Fibroblast of skin of abdomen (primary cell): ENCODE measurements at places on chromosomes 13 and 19.

DNA sequence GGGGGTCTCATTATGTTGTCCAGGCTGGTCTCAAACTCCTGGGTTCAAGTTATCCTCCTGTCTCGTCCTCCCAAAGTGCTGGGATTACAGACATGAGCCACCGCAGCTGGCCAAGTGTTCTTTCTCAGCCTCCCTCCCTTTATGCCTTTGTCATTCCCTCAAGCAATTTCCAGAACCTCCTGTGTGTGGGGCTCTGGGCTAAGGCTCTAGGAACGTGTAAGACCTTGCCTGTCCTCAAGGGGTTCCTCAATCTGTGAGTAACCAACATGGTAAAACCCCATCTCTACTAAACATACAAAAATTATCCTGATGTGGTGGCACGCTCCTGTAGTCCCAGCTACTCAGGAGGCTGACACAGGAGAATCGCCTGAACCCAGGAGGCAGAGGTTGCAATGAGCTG is 15.5 kb upstream of the SPACA4 start:
- DNase-seq = no peak

GRCh38 chr13:41915081-41915480 is 45.8 kb downstream of the VWA8 start:
- no peak for DNase-seq

GRCh38 chr13:100797921-100798320 is 123.3 kb upstream of the TMTC4 start:
- DNase-seq = no peak

- no peak for DNase-seq
These were observed 1681.5 kb downstream of the EFNB2 start for GRCh38 chr13:104854007-104854406.

DNA sequence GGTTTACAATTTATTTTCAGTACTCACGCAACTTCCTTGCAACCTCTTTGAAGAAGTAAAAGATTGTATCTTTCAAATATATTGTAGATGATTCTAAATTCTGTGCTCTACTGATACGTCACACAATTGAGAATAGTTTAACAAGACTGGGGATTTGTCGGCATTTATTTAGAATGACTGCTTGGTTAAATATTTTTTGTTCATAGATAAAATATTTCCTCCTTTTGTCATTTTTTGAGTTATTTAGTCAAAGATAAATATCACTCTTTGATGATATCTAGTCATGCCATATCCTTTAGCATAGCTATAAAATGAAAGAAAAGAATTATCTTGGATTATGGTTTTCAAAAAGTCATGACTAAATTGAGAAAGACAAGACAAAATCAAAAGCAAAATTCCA is 2747.8 kb downstream of the PCDH9 start:
- DNase-seq = no peak

DNA sequence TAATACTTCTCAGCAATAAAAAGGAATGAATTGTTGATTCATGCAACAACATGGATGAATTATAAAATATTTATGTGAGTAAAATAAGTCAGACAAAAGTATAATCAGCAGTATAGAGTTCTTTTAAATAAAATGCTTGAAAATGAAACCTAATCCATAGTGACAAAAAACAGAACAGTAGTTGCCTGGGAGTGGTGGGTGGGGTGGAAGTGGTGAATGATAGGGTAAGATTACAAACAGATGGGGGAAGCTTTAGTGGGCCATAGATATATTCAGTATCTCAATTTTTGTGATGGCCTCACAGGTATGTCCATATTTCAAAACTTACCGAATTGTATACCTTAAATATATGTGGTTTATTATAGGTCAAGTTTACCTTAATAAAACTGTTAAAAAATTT is 124.9 kb upstream of the UBL3 start:
- DNase-seq = no peak

DNA sequence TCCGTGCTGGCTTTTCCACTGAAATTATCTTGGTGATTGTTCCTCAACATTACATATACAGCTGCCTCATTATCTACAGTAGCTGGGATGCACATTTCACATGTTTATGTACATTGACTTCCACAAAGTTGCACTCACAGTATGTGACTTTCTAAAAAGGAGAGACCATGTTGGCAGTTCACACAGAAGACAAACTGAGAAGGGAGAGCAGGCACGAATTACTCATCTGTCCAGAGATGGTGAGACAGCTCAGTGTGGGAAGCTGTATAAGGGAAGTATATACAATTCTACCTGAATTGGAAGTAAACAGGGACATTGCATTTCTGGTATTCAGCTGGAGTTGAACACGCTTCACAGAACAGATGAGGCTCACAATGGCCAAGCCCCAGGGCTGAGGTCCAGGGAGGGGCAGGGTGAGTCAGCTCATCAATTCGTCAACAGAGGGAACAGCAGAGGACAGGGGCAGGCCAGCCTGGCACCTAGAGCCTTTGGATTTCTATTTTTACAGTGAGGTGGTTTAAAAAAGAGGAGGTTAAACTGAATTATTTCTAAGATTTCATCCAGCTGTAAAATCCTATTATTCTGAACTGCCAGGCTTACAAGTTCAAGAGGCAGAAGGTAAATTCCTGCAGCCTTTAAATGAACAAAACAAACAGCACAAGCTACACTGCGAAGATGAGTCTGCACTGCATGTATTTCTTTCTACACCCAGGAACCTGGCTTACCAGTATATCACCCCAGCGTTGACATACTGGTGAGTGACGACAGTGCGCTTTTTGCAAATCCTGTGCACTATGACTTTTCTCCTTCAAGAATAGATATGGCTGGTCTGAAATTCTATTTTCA is 9.8 kb downstream of the PARP4 start:
- peak; percentile 30 for DNase-seq

GRCh38 chr13:21934284-21934683 is 263.4 kb downstream of the FGF9 start:
- DNase-seq = no peak

DNA sequence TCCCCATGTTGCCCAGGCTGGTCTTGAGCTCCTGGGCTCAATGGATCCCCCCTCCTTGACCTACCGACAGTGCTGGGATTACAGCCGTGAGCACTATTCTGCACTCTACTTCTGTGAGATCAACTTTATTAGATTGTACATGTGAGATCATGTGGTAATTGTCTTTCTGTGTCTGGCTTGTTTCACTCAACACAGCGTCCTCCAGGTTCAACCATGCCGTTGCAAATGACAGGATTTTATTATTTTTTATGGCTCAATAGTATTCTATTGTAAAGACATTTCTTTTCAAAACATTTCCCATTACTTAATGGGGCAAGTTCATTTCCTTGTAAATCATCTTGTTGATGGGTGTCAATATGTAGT is 1.5 kb upstream of the OBI1 start:
- DNase-seq = no peak

DNA sequence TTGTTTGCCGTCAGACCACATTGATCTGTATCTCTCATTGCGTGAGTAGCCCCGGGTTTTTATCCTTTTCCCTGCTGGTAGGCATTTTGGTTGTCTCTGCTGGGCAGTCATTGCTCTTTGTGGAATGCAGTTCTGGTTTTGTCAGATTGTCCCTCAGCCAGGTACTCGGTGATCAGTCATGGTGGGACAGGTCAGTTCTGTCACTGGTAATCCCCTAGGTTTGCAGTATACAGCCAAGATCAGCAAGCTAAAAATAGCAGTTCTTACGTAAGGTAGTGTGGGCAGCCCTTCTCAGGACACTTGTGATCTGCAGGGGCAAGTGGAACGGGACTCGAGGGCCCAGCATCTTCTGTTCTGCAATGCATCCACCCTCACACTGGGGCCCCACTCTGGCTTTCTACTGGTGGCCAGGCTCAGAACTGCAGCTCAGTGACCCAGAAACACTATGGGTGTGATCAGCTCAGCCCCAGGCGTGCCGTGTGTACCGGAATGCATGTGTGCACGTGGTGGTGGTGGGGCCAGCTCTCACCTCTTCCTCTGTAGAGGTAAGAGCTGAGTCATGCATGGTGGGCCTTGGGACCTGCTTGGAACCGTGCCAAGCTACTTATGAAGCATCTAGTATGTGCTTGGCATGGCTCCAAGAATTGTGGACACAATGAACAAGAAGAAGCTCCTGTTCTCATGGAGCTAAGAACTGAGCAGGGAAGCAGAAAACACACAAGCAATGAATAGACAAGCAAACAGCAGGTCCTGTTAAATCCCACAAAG is 6.3 kb downstream of the PLEKHF1 start:
- DNase-seq = no peak

GRCh38 chr19:23525276-23525852 is 130.1 kb upstream of the ZNF91 start:
- no peak for DNase-seq

GRCh38 chr13:21996049-21996448 is 325.2 kb downstream of the FGF9 start:
- DNase-seq = no peak

- no peak for DNase-seq
These were observed 29.9 kb upstream of the ATP1A3 start for GRCh38 chr19:42023943-42024260.

DNA sequence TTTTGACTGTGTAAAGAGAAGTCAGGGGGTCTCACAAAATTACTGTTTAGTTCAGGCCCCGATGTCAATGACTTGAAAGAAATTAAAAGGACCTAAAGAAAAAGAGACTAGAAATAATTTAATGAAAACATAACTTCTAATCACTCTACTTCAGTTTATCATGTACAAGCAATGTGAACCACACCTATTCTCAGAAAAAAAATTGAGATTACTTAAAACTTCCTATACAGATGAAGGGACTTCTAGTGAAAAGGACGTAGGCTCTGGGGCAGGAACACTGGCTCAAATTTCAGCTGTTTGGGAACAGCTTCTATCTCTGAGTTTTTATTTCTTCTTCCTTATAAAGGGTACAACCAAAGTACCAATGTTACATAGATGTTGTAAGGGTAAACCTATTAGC is 38.0 kb downstream of the TPT1 start:
- no peak for DNase-seq

DNA sequence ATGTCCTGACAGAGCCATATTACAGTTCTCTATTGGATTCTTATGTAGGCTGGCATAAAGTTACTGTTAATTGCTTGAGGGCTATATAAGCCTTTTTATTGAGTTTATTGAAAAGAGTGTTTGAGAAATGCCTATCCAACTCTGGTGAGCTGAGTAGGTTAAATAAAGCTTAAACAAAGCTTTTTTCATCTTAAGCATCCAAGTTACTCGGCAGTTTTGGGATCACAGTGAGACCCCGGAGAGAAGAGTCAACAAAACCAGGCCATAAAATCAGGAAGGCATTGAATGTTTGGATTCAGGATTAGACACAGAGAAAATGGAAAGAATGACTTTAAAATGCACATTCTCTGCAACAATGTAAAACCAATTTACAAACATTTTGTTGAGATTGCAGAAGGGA is 588.5 kb downstream of the DACH1 start:
- DNase-seq = no peak

GRCh38 chr13:113499936-113500335 is 9.4 kb upstream of the DCUN1D2 start:
- peak; percentile 28 for DNase-seq

DNA sequence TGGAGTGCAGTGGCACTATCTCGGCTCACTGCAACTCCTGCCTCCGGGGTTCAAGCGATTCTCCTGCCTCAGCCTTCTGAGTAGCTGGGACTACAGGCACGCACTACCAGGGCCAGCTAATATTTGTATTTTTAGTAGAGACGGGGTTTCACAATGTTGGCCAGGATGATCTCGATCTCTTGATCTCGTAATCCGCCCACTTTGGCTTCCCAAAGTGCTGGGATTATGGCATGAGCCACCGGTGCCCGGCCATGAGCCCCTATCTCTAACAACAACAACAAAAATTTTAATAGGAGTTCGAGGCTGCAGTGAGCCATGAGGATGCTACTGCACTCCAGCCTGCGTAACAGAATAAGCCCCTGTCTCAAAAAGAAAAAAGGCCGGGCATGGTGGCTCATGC is 5.0 kb downstream of the AP1M2 start:
- DNase-seq = no peak

DNA sequence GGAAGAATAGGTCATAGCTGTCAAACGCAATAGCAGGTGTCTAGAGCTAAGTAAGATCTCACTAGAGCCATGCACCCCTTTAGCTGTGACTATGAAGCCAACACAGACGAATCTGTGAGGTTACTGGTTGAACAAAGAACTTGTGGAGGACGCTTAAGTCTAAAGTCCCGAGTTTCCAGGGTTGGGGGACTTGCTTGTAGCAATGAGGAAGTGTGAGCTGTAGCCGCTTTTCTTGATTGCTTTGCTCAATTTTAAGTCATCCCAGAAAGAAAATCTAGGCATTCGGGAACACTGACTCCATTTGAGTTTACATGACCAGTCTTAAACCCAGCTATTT is 1.6 kb downstream of the GPC5 start:
- DNase-seq = no peak

DNA sequence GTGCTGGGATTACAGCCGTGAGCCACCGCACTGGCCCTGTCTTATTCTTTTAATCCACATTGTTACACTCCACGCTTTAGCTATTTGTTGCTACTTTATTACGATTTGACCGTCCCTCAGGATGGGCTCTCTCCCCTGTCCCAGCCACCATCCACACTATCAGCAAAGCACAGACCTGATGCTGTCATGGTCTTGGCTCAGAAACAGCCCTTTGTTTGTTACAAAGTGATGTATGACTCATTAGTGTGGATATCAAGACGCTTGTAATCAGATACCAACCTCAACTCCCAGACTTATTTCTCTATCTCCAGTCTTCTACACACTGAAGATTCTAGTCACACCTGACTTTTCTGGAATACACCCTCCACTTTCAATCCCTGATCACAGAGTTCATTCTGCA is 84.6 kb upstream of the FREM2 start:
- no peak for DNase-seq

- DNase-seq = peak; percentile 18
These were observed 536 bp downstream of the UBA2 start for GRCh38 chr19:34428549-34429285.

- DNase-seq = no peak
These were observed 7.3 kb downstream of the IRS2 start for GRCh38 chr13:109779074-109779473.

DNA sequence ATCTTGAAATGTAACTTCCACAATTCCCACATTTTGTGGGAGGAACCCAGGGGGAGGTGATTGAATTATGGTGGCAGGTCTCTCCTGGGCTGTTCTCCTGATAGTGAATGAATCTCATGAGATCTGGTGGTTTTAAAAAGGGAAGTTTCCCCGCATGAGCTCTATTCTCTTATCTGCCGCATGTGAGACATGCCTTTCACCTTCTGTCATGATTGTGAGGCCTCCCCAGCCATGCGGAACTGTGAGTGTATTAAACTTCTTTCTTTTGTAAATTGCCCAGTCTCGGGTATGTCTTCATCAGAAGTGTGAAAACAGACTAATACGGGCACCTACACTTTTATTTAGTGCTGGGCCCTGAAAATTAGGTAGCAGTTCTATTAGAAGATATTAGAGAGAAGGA is 45.8 kb downstream of the TNFSF13B start:
- no peak for DNase-seq

GRCh38 chr13:74217811-74218210 is 83.6 kb upstream of the KLF12 start:
- DNase-seq = peak; percentile 97

GRCh38 chr19:14085309-14085995 is at the start of gene C19orf67:
Gene C19orf67, minus strand, starts transcription at chr19:14085783. Its CDS starts 156 bp downstream, at chr19:14085627.
- DNase-seq = no peak

- no peak for DNase-seq
These were observed 22.2 kb downstream of the COL4A2 start for GRCh38 chr13:110329258-110329657.
